ENCODE measurements at places on chromosomes 1 and 21.

DNA sequence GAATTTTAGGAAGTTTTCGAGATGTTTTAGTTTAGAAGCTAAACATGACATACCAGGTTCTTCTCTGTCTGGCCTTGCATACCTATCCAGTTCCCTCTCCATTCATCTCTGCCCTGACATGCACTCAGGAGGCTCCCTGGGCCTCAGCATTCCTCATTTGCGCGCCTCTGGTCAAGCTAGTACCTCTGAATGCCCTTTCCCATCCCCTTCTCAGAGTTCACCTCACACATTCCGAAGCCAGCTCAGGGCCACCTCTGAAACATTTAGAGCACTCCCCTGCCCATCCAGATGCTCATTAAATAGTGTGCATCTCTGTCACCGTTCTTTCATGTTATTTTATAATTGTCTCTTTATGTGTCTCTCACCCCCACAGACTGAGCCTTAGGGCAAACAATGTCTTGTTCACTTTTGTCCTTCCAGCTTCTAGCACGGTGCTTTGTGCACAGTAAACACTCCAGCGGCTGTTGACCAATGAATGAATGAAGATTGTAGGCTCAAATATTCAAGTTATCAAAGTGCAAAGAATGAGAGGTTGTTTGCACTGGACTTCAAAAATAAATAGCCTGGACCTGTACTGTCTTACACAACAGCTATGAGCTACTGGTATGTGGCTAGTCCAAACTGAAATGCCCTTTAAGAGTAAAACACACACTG lies 1.2 kb upstream of the DHCR24 start:
- no peak for DNase-seq

- no peak for DNase-seq
These were observed 357.0 kb upstream of the PRMT6 start for GRCh38 chr1:106699433-106699832.

DNA sequence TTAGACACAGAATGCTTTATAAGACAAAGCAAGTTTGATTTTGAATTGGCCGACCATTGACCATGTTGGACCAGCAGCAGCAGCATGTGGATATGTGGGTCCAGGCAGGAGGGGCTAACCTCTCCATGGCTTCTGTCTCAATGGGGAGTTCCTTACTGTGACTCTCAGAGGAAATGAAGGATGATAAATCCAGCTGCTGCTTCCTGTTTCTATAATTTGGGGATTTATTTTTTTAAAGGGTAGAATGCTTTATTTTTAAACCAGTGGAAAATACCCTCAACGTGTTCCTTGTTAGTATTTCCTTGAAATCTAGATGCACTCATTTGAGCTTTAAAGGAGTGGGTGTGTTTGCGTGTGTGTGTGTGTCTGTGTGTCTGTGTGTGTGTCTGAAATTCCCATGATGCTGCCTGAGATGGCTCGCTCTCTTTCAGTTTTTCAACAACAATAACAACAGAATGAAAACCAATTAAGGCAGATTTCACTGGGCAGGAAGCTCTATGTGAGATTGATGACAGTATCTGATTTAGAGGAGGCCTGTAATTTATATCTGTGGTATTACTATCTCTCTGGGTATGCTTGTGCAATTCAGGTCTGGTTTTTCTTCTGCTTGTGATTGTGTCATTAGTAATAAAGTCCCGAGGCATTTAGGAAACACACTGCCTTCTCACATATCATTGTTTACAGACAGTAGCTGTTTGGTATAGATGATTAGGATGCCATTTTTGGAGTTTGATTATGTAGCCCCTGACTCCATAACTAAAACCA lies 86.1 kb upstream of the ZNF326 start:
- DNase-seq: no peak

- DNase-seq: no peak
These were observed 6.4 kb downstream of the ZC3H12A start for GRCh38 chr1:37480581-37481288.

DNA sequence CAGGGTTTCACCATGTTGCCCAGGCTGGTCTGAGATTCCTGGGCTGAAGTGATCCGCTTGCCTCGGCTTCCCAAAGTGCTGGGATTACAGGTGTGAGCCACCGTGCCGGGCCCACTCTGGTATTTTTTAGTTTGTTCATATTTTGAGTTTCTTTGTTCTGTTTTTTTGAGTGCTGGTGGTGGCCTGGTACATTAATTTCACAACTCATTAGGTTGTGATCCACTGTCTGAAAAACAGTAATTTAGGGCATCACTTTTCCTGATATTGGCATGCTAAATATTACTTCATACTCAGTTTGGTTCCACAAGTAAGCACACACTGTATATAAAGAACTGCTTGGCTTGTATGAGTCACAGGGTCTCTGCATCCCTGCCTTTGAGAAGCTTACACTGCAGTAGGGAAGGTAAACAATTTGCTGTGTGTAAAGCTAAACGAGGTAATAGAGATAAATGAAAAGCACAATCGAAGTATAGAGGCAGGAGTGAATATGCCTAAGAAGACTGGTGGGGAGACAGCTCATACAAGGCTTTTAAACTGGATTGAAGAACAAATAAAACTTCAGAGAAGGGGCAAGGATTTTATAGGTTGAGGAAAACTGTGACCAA lies 7.7 kb downstream of the SNX27 start:
- no peak for DNase-seq

GRCh38 chr1:208807446-208808127 lies 563.4 kb upstream of the PLXNA2 start:
- no peak for DNase-seq

Data from stimulated activated CD8-positive, alpha-beta memory T cell treated with anti-CD3 and anti-CD28 coated beads, Interleukin-2, amount 100 ng/mL, for 1 hour (primary cell).